ENCODE measurements at places on chromosomes 3 and 15. TPM values are rescaled to one million over a fixed set of nuclear protein-coding genes. Genes with fewer than 3 reads are reported as not detected.

The ISL2 gene
- 3.6 TPM for total RNA-seq

The ATP13A5 gene
- total RNA-seq = not detected

The TRH gene
- not detected for total RNA-seq

The SNX22 gene
- 0.50 TPM for total RNA-seq

The SLC2A2 gene
- total RNA-seq = not detected

The POTEB2 gene
- total RNA-seq = not detected

The IP6K1 gene
- total RNA-seq = 46.3 TPM

The CSPG5 gene
- under 0.01 TPM for total RNA-seq

The MFAP1 gene
- 27.6 TPM for total RNA-seq

The ST3GAL6 gene
- 0.99 TPM for total RNA-seq

The SLCO2A1 gene
- total RNA-seq = not detected

The CAND2 gene
- total RNA-seq = 16.9 TPM

Measured in smooth muscle cell of trachea (primary cell).